ENCODE measurements at places on chromosomes 3 and 15.
A peak's percentile ranks its signal among the peaks of the same experiment; 100 is the strongest.

DNA sequence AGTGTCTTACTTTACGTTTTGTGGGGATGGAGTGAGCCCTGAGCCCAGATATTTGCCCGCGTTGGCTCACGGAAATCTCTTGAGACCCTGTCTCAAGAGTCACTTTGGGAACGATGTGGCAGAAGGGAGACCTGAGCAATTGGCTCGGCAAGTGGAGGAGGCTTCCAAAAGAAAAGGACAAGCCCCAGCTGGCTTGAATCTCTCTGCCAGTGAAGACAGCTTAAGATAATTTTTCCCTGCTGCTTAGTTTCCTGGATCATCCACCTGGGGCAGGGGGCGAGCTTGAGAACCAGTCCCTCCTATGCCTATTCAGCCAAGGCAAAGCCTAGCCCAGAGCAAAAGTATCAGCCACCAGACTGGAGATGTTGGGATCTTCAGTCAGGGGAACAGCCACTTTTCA, 708 bp downstream of the SEC22A start:
- DNase-seq = no peak

GRCh38 chr3:124347418-124347817, 355.5 kb upstream of the ROPN1 start:
- DNase-seq = no peak

DNA sequence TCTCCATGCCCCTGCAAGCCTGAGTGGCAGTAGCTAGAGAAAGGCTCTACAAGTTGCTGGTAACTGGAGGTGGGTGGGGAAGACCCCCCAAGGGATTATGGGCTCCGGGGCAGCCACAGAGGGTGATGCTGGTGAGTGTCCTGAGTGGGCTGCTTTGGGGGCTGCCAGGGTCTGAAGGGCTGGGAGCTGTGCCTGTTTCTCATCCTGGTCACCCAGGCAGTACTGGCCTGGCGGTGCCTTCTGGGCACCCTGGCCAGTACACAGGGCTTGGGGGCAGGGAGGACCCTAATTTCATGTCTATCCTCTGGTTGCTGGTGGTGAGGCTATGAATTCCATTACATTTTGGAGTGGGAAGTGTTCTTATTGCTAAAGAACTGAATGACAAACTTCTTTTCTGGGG, 46.1 kb upstream of the GATM start:
- DNase-seq = no peak

GRCh38 chr3:182821221-182821981, 28.1 kb downstream of the ATP11B start:
- no peak for DNase-seq

- DNase-seq = no peak
Observed at GRCh38 chr3:150447631-150448465, 39.8 kb downstream of the TSC22D2 start.

DNA sequence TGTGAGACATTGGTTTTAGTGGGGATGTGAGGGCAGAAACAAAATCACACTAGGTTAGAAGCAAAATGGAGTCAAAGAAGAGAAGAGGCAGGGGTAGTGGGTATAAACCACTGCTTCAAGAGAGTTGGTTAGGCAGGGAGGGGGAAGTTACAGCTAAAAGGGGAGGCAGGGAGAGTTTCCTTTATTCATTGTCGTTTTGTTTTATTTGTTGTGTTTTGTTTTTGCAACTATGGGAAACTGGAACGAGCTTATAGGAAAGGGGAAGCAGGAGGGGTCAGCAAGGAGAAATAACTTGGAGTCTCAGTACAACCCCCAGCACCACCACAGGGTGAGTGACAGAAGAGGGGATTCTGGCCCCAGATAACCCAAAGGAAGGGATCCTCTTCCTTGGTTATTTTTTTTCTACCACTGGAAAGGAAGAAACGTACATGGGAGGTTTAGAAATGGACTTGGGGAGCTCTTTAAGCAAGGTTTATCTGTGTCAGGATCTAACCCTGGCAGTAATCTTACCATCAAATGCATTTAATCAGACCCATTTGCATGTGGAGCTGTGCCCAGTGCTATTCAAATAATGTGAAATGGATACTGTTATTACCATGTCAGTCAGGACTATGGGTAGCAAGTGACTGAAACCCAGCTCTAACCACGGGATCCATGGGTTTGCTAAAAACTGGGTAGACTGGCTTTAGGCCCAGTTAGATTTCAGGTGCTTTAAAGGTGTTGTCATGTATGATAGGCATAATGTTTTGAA, 68.7 kb downstream of the CCNL1 start:
- DNase-seq = no peak

GRCh38 chr15:81363276-81363675, 10.7 kb downstream of the TMC3 start:
- no peak for DNase-seq

- no peak for DNase-seq
Observed at GRCh38 chr15:78037328-78037727, 40.2 kb downstream of the TBC1D2B start.

GRCh38 chr3:179526989-179527391, 35.7 kb upstream of the ACTL6A start:
- no peak for DNase-seq

- DNase-seq = no peak
Observed at GRCh38 chr3:106824856-106825255, 552.4 kb upstream of the CCDC54 start.

DNA sequence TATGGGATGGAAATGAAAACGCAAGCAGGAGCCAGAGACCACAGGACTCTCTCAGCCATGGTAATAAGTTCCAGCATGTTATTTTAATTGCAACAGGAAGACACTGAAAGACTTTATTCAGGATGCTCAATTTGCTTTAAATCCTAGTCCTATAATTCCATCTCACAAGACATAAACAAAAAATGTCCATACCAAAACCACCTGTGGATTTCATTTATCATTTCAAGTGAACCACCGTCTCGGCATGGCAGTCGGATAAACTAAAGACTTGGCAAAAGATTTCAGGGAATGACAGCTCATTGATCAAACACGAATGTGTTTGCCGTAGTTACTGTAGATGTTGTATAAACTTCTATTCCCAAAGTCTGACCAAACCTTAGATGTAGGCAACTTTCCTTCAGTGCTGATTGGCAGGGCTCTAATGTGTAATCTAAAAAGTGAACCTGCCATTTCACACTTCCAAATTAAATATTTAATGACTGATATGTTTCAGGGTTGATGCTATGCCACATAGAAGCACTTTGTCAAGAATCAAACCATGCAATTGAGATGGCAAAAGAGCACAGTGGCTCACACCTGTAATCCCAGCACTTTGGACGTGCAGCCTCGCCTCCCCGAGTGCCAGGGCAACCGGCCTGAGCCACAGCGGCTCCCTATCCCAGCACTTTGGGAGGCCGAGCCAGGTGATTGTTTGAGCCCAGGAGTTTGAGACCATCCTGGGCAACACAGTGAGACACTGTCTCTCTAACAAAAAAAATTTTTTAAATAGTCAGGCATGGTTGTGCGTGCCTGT, 331.7 kb downstream of the MAGI1 start:
- no peak for DNase-seq

DNA sequence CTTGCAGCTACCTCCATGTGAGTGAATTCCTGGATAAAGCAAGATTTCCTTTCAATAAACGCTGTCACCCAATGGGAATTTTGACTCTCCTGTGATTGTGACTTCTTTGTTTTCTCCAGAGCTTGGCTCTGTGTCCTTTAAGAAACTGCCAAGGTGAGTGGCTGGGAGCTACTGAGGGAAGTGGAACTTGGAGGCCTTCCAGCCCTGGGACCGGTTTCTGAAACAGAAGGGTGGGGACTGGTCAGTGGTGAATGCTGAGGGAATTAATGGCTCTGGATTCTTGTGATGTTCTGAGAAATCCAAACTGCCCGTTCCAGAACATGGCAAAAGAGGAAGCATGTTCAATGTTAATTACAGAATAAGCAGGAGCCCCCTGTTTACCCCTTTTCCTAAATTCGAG, 41.1 kb upstream of the MYZAP start:
- DNase-seq = no peak

DNA sequence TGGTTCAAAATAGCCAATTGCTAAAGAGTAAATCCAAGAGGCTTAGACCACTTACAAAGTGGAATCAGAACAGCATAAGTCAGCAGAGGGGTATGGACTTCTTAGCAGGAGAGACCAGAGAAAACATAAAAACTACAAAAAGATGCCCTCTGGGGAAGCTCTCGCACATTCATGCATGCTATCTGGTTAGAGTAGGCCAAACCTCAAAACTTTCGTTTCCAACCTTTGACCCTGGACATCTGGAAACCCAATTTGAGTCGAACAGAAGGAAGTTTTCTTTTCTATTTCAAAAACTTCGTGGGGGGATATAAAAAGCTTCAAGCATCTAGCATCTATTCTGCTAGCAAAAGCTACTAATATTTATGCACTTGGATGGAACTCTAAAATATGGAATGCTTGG, 523.9 kb upstream of the AGTR1 start:
- no peak for DNase-seq

- no peak for DNase-seq
Observed at GRCh38 chr3:98563661-98564281, 29.6 kb downstream of the CPOX start.

DNA sequence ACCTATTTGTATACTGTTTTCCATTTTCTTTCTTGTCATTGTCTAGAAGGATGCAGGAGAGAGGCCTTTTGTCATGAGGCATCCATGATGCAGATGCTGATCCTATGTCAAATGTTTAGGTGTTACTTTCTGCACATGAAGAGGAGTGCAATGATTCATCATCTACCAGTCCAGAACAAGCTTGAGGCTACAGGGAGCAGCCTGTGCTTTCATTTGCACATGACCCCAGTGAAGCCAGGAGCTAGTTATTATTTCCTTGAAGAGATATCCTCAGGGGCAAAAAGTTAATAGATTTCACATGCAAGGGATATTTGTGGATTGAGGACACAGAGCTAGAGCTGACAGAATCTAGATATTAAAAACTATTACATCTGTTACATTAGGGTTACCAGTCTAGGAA, 204.4 kb upstream of the TGFBR2 start:
- DNase-seq = no peak

GRCh38 chr15:29100486-29101000, 169.1 kb downstream of the NSMCE3 start:
- DNase-seq = no peak

GRCh38 chr3:17623464-17623863, 119.0 kb downstream of the TBC1D5 start:
- DNase-seq = no peak

- DNase-seq = no peak
Observed at GRCh38 chr3:194570235-194570634, 63.0 kb downstream of the TMEM44 start.

DNA sequence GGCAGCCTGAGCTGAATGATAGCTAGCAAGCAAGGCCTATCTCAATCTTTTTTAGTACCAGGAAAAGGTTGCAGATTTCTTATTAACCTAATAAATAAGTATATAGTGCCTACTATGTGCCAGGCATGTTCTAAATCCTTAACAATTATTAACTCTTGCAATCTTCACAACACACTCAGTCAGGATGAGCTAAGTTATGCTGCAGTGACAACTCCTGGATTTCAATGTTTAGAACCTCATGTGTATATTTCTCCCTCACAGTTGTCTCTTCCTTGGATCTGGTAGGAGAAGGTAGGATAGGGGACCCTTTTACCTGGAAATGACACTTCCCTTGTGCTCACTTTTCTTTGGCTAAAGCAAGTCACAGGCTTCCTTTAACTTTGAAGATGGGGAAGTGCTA, 39.3 kb upstream of the MAGI1 start:
- no peak for DNase-seq

GRCh38 chr3:173826416-173826815, 428.9 kb downstream of the NLGN1 start:
- no peak for DNase-seq

DNA sequence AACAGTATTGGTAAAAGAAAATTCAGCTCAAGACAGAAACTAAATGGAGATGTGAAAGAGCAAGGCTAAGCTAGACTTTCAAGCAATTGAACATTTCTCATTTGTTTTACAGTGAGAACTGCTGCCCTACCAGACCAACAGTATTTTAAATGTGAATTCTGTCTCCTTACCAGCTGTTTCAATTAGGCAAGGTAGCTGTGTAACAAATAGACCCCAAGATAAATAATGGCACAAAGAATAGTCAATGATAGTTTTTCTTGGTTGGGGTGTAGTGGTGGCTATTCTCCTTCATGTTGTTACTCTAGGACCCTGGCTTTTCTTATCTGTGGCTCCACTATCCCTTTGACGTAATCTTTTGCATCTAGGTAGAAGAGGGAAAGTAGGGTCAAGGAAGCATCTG, 30.4 kb upstream of the THRB start:
- DNase-seq = no peak

DNA sequence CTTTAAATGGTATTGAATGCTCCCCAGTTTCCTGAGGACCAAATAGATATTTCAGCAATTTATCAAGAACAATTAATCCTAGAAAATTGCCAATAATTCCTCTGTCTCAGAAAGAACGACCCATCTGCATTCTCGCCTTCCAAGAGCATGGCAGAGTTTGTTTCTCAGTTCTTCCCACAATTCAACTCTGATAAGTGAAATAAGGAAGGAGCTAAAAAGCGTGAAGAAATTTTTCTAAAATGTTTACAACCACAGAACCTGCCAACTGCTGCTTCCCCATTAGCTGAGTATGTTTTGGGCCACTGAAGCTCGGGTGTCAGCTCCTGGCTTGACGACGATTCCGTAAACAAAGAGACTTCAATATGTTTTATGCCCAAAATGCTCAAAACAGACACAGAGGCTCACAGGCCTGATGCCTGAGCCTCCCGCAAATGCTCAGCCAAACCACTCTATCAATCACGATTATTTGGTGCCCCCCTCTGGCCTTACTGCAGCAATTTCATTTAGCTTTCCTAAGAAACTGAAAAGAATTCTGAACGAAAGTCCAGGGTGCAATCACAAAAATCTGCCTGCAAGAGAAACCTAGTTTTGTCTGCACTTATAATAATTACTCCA, 259.2 kb upstream of the CCDC54 start:
- DNase-seq = no peak

DNA sequence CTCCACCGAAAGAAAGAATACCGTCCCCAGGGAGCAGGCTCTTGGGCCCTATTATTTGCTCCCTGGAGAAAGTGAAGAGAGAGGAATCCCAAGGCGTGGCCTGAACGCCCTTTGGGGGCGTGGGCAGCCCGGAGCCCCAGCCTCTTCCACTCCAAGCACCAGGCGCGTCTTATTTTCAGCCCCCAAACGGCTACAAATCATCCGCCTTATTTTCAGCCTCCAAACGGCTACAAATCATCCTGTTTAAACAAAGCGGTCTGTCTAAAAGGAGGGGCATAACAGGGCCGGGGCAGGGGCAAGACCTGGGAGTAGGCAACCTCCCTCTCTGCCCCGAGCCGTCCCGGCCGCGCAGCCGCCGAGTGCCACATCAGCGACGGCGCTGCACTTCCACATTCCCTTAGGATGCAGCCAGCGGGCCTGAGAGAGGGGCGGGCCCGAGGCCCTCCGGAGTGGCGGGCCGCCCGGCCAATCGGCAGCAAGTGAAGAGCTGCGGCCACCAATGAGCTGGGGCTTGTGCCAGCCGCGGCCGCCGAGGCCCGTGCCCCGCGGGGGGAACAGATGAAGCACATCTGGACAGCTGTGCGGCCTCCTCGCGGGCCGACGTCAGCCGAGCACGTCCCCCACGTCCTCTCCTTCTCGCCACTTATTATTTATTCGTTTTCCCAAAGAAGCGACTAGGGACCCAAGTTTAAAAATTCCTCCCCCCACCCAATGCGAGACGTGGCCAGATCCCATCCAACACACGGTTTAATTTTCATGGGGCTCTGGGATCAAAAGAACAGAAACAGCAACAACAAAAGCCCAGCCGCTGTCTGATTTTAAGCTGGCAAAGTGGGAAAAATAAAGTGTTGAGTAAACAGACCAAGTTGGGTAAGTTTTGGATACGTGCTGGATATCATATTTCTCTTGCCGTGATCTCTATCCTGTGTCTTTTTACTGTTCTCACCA, at the start of gene TMEM45A:
Gene TMEM45A, plus strand, starts transcription at position 561 of the 948 bp plus-strand sequence. CDS start 62,593 bp downstream, outside the sequence.
- DNase-seq = peak; percentile 11

- DNase-seq = no peak
Observed at GRCh38 chr3:81565041-81565440, 196.4 kb downstream of the GBE1 start.
